ENCODE measurements at places on chromosomes 3 and 15.

GRCh38 chr3:148535001-148535400 is 162.7 kb upstream of the AGTR1 start:
- DNase-seq = no peak

GRCh38 chr3:16844791-16845190 is 40.0 kb upstream of the PLCL2 start:
- DNase-seq = no peak

GRCh38 chr15:50940506-50940905 is 32.0 kb downstream of the AP4E1 start:
- no peak for DNase-seq

- DNase-seq = no peak
Measured at GRCh38 chr15:33026614-33027013, 167.9 kb downstream of the FMN1 start.
